ENCODE measurements at places on chromosomes 1 and 21.
A peak's percentile ranks its signal among the peaks of the same experiment; 100 is the strongest.

DNA sequence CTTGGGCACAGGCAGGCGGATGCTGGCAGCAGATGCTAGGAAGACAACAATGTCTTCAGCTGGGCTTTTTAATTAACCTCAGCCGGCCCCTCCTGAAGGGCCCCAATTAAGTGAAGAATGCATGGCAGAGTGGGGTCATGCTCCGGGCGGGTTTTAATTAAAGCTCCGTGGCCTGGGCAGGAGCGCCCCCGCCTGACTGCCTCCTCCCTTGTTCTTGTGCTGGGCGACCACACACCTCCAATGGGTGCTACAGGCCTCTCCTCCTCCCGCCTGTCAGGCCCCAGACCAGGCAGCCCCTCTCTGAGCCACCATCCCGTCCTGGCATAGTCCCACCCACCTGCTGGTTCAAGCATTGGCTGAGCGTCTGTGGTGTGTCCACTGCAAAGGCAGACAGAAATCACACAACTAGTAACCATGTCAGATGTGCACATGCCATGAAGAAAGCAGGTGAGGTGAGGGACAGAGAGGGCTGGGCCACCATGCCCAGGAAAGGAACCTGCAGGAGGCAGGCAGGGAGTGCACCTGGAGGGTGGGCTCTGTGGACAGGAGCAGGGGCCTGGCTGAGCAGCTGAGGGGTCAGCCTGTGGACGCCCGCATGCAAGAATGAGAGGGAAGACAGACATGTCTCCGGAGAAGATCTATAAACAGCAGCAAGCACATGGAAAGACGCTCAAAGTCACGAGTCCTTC is 8.5 kb upstream of the ARF1 start:
- DNase-seq = no peak

DNA sequence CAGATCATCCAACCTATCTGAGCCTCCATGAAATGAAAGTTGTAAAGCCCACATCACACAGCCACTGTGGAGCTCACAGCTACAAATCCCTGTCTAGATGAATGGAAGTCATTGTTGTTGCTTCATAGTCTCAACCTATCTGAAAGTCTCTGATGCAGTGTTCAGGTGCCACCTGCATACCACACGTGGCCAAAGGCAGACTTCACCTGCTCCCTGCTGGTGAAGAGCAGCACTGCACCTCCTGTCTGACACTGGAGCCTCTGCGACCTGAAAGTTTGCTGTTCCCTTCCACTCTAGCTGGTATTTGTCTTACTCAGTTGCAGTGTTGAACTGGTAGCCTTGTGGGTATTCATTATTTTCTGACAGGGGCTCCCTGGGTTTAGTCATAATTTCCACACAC is 18.4 kb downstream of the LORICRIN start:
- peak; percentile 63 for DNase-seq

DNA sequence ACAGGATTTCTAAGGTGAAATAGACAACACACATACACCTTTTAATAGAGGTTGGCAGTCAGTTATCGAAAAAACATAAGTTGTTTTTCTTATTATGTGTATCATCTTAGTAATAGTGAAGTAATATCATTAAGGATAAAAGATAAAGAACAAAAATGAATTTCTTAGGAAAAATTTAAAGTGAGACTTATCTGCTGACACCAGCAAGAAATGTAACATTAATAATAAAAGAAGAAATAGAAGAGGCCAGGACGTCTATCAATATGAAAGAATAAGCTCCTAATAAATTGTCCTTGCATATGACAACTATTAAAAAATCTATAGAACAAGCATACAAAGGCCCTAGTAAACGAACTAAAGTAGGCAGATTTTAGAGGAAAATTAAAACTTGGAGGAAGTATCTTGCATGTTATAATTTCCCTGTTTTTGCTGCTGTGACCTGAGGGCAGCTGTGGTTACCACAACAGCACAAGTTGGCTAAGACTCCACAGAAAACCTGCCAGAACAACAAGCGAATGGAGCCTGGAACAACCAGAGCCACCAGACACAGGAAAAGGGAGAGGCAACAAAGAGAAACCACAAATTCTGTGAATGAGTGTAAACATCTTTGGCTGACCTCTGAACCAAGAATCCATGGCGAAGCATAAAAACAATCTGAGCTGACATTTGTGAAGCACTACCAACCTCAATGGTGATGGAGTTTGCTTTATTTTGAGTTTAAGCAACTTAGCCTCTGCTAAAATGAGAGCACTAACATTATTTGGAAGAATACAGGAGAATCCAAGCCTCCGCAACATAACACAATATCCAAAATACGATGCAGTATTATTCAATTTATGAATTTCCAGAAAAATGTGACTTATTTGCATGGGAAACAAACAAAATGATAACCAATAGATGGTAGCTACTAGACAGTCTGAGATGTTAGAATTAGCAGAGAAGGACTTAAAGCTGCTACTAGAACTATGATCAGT is 207.5 kb downstream of the KCNT2 start:
- DNase-seq = no peak

DNA sequence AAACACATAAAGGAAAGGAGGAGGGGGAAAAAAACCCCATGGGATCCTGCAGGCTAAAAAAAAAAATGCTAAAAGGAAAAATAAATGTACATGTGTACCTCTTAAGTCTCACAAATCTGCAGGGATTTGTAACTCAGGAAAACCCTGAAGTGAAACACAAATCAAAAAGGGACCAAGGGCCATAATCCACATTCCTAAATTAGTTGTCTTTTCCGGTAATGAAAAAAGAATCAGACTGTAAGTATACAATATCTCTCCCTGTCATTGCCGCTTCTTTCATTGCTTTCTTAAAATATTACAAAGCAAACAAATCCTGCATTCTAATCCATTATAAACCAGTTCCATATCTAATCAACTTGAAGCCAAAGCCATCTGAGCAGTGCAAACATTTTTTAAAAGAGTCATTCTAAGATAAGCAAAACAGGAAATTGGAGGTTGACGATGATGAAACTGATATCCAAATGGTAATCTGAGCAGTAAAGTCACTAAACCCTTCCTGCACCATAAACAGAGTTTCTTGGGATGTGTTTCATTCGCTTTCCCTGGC is 58.7 kb upstream of the SIM2 start:
- no peak for DNase-seq

GRCh38 chr1:183315991-183316758 is 102.0 kb downstream of the NMNAT2 start:
- DNase-seq = no peak

GRCh38 chr21:38129711-38130110 is 127.1 kb upstream of the KCNJ15 start:
- DNase-seq = no peak
